ENCODE measurements at places on chromosomes 2 and 18.

DNA sequence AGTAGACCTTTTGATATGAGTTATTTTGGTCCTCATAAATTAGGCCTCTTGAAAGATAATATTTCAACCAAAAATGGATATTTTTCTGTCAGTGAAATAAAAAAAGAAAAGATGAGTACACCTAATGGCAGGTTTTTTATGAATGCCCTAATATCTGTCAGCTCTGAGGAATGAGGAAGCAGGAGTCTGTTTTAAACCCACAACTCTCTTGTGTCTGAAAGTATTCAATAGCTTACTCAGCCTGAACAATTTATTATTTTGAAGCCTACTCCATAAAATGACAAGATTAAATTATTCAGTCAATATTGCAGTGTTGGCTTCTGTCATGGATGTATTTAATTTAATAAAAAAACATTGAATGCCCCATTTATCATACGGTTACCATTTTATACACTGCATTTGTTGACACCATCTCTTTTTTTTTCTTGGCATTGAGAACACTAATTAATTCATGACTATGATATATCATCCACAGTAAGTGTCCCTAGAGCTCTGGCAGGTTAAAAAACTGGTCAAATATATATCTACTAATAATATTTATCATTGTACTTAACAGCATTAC lies 548.2 kb downstream of the CBLN2 start:
- DNase-seq, result no peak

- DNase-seq, result no peak
Measured at GRCh38 chr2:46479265-46479664, at the start of gene TMEM247. TMEM247 (plus strand) TSS chr2:46479565.

- no peak for DNase-seq
Measured at GRCh38 chr2:234981197-234982095, 29.6 kb downstream of the SH3BP4 start.

- no peak for DNase-seq
Measured at GRCh38 chr2:55140316-55141219, 90.3 kb upstream of the RTN4 start.

DNA sequence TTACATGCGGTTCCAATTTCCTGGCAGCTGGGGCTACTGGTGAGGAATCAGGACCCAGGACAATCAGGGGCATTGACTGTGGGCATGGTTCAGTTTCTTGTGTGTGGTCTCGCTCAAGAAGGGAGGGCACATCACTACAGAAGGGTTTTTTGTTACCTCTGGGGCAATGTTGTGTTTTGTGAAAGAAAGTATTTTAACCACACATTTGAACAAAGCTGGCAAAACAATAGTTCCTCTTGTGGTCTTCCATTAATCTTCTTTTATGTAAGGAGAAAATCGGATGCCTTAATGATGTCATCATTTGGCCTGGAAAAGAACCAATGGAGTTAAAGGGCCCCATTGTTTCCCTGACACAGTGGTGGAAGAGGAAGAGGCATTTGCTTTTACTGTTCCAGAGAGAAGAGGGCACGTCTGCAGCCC lies 197.4 kb downstream of the SH3BP4 start:
- no peak for DNase-seq
